ENCODE measurements at places on chromosomes 3 and 15.

- no peak for DNase-seq
These were observed 46.6 kb downstream of the FAH start for GRCh38 chr15:80199366-80199765.

- DNase-seq: no peak
These were observed 1.0 kb downstream of the LRRC3B start for GRCh38 chr3:26623419-26624208.

DNA sequence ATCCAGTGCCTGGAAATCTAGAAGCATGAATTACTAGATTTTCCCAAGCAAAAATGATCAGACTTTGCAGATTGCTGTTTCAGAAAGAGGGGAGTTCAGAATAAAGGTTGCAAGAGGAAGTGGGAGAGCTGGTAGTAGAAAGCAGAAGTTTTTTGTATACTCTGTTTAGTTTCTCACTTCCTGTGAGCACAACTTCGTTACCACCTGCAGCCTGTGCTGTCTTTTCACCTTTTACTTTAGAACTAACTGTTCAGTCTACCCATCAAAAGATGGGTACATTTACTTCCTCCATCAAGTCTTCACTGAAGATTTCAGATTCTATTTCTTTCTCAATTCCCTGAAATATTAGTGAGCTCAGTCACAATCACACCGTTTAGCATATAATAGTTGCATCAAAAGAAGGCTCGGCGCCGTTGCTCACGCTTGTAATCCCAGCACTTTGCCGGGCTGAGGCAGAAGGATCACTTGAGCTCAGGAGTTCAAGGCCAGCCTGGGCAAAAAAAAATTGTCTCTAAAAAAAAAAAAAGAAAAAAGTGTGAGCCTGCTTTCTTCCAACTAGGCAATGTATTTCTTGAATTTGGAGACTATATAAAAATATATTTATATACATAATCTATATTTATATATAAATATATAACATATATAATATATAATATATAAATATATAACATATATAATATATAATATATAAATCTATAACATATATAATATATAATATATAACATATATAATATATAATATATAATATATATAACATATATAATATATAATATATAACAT lies 1.8 kb upstream of the CEP97 start:
- DNase-seq: no peak

GRCh38 chr3:119762876-119763275 lies 19.0 kb upstream of the NR1I2 start:
- DNase-seq: no peak

GRCh38 chr3:111414531-111414930 lies 127.5 kb upstream of the CD96 start:
- no peak for DNase-seq

- DNase-seq: no peak
These were observed 89.0 kb downstream of the MECOM start for GRCh38 chr3:169574531-169574930.

GRCh38 chr15:76206325-76206976 lies 104.8 kb downstream of the ETFA start:
- DNase-seq: no peak

Data from stimulated activated CD8-positive, alpha-beta memory T cell treated with anti-CD3 and anti-CD28 coated beads, Interleukin-7, amount 100 ng/mL, for 48 hours (primary cell).